ENCODE measurements at places on chromosomes 4 and X.

DNA sequence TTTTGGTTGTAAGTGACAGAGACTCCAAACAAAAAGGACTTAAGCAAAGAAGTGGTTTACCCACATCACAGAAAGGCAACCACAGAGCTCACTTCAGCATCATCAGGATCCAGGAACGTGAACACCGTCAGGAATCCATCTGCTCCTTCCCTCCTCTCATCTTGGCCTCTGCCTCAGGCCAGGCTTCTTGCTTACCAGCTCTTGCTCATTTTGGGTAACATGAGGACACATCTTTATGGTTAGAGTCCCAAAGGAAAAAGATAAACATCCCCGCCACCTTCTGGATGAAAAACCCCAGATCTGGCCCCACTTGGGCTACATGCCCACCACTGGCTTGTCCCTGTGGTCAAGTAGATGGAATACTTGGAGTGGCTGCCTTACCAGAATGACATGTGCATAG lies 176.8 kb upstream of the RPL34 start:
- DNase-seq: no peak

DNA sequence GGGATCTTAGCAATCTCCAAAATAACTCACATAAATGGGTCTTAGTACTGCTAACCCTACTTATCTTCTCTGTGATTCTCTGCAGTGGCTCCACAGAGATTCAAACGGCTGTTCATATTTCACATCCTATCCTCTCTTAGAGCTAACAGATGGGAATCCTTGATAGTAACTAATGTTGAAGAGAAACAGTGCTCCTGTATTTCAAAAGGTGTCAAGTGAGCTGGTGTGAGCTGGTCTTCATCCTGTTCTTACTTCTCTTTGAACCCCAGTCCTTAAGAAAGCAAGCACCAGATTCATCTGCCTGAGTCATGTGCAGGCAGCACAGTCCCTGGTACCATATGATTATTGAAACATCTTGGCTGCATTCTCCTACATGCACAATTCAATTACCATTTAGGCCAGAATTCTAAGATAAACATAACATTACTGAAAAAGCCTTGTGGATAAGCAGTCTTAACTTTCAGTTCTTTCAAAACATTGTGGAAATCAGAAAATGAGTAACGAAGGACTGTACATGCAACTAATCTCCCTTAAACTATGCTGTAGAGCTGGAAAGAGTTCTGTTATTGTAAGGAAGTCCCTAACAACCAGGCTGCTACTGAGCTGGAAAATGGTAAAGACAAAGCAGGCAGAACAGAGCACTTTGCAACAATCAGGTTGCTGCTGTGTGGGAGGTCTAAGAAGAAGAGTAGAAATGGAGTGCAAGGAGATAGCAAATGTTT lies 153.1 kb downstream of the NPNT start:
- no peak for DNase-seq

DNA sequence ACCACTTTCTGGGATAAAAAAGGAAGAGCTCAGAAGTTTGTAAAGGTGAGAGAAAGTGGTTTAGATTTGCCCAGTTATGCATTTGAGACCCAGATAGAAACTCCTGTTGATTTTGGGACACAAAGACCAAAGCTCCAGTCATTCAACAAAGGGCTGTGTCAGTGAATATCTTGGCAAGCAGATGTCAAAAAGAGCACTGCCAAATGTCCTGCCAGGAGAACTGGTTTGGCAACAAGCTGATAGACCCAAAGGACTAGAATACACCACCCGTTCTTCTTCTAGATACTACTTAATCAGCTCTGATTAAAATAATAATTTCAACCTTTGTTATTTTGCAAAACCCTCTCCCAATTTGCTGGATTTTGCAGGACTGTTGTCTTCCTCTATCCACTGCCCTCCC lies 121.4 kb downstream of the NHS start:
- DNase-seq: no peak

- DNase-seq: no peak
These were observed 56.4 kb upstream of the PDLIM3 start for GRCh38 chr4:185591679-185592141.

GRCh38 chrX:38365954-38366353 lies 13.6 kb downstream of the OTC start:
- DNase-seq: no peak
